ENCODE measurements at places on chromosomes 12 and 14.

DNA sequence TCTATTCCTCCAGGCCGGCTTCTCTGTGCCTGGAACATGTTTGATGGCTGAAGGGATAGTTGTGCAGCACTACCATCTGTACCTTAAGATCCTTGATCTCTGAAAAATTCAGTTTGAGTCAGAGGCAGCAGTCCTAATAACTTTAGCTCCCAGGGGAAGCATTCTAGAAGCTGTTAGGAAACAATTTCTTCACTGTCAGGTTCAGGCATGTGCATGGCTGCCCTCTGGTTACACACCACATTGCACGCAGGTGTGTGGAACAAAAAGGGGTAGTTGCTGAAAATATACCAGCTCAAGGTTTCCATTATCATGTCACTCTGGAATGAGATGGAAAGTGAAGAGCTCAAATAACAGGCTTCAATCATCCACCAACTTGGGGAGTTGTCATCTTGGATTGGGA, 80.1 kb downstream of the CHST11 start:
- DNase-seq = no peak

DNA sequence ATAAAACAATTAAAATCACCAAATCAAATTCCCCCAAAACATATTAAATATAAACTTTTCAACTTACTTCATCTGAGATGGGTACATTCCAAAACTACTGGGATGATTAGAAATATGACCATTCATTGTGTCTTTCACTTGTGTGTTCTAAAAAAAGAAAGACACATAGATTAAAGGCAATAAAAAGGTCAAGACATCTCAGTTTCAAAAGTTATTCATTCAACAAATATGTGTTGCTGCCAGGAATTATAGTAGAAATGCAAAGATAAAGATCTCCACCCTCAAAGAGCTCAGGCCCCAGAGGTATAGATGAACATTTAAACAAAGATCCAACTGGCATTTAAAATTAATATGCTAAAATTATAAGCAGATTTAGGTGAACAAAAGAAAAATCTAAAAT, 106.4 kb downstream of the EPS8 start:
- DNase-seq = no peak

DNA sequence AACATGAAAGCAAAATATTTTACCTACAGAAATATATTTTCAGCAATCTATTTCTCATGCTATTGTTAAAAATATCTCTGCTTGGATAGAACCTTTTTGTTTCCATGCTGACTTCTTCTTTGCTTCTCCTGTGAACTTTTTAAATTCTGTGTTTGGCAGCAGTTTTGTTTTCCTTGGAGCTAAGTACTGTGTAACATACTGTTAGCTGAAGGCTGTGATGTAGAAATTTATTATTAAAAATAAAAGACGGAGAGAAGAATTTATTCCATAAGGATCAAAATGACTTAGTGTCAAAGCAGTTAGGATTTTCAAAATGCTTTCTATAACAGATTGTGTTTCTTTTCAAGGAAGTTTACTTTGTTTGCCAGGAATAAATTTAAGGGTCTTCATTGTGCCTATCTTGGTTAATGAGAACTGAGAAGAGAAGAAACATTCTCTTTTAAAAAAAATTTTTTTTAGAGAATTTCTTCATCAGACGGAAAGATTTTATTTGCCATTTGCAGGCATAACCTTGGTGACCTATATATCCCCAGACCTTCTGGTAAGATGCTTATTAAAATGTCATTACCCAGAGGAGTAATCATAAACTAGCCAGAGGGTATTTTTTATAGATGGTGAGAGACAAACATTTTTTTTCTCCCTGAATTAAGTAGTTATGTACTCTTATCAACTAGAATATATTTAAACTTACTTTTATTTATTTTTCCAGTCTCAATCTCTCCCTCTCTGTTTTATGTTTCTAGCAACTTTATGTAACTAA, 147.1 kb upstream of the SLCO1C1 start:
- no peak for DNase-seq

DNA sequence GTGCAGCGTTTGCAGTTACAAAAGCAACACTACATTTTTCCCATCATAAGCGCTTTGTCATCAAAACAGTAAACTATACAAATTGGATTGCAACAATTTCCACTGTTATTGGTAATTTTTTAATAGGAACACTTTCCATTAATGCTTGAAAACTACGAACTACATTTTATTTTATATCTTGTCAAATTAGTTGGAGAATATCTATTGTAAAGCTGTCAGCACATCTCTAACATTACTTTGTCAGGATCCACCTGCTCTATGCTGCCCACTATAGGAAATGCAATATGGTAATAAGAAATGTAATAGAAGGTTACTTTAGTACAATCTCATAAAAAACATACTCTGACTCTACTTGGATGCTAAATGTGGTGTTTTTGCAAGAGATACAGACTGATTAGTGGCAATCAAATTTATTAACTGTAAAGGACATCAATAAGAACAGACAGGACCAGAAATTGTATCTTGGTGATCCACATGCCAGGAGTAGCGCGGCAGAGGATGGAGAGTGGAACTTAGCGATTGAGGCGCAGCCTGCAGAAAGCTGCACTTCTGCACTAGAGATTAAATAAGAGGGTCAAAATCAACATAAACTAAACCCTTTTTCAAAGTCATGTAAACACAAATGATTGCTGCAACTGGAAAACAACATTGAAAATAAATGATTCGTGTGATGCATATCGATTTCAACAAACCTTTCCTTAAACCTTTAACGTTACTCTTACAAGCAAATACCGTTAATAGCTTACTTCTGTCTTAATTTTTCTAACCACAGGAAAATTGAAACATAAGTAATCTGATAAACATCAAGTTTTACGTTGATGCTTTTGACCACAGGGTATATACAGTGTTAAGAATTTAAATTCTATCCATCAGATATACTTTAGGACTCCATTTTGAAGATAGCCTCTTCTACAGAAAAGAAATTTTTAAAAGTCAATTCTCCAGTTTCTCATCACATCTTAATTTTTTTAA, 3.6 kb upstream of the ARID2 start:
- DNase-seq = no peak

DNA sequence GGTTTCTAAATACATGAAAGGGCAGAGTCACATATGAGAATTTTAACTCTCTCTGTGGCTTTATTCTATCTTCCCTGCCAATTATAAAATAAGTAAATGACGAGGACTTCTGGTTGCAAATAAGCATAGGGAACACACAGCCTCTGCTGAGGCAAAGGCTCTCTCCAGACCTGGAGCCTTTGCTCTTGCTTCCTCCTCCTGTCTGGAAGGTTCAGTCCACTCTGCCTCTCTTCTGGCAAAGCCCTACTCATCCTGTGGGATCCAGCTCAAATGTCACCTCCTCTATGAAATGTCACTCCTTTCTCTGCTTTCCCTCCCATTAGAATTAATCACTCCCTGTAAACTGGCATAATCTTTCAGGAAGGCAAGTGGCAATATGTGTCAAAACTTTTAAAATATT, 41.9 kb downstream of the PKP2 start:
- no peak for DNase-seq

DNA sequence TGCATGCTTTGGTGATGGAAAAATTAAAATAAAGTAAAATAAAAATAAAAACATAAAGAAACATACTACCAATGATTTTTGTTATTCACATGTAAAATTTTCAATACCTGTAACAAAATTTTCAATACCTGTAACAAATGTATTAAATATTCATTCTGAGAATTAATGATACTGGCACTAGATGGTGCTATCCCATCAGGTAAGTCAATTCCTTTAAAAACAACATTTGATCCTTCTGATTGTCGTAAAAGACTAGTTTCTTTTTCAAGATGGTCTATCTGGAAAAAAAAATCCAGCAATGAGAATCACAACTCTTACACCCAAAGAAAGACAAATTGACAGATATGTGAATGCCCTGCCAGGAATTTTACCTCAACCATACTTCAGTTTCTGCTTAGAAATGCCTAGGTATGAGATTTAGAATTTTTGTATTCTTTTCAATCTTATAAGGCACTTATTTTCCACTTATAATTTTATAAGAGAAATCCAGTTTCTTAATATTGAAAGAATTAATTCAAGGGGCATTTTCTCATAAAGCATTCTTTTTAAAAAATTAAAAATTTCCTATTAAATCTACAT, 30.7 kb downstream of the CEP290 start:
- DNase-seq = no peak

DNA sequence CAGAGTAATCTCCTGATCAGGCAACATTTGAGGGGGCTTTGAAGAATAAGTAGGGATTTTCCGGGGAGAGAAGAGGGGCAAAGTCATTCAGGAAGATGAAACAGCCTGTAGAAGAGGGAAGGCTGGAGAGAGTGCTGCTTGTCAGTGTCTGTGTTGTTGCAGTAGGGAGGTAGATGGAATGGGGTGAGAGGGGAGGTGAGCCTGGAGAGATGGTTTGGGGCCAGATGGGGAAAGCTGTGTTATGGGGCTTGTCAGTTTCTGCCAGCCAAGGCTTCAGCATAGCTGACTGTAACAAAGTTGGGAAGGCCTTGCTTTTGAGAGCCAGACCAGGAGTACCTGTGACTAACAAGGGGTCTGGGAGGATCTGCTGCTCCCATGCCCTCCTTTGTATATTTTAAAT, 18.0 kb downstream of the BICD1 start:
- DNase-seq = no peak

DNA sequence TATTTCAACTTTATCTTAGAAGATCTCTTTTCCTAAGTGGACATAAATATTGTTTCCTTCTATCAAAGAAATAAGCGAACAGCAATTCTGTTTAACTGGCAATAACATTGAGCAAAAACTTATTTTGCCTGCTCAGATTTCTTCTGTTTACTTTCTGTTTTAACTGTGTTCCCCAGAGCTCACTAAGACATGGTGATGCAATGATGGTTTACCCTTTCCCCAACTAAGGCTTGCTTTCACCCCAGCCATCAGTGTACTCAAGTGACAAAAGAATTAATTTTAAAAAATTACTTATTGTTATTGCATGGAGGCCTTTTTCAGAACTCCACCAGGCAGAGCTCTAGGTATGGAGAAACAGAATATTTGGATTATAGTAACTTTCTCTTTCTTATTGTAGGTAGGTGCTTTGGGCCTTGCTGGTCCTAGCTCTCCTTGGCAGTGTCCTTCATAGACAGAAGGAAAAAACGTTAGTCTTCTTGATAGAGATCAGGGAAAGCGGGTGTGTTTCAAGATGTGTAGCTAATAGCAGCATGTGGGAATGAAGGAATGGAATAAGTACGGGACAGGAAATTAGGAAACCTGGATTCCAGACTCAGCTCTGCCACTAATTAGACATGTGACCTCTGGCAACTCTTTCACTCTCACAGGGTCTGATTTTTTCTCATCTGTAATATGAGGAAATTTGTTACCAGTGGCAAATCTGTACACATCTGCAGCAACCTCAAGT, 14.6 kb upstream of the DDHD1 start:
- no peak for DNase-seq

DNA sequence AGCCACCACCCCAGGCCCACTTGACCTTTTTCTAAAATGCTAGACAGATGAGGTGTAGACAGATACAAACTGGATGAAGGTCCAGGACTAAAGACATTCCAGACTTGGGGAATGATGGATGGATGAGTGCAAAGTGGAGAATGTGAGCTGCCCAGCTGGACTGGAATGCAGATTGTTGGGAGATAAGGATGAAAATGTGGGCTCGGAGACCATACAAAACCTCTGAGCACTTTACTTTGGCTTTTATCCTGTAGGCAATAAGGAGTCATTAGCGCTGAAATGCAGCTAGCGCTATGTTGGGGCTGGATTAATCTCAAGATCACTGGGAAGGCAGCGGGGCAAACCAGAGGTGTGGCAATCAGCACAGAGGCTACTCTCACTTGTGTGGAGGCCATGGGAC, 64.7 kb upstream of the GNPNAT1 start:
- no peak for DNase-seq

DNA sequence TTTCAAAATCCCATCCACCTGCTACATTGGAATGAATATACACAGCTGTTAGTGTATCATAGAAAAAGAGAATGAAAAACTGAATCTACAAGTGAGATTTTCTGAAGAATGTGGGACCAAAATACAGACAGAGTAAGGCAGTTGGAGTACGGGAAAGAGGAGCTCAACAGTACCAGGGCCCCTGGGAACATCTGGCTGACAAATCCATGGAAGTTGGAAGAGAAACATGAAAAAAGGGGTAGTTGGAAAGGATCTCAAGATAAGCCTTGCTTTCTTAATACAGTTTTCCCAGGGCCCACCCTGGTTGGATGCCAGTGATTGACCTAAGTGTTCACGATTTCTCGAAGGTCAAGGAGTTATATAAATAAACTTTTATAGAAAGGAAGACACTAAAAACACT, 54.0 kb upstream of the SLCO1C1 start:
- no peak for DNase-seq

DNA sequence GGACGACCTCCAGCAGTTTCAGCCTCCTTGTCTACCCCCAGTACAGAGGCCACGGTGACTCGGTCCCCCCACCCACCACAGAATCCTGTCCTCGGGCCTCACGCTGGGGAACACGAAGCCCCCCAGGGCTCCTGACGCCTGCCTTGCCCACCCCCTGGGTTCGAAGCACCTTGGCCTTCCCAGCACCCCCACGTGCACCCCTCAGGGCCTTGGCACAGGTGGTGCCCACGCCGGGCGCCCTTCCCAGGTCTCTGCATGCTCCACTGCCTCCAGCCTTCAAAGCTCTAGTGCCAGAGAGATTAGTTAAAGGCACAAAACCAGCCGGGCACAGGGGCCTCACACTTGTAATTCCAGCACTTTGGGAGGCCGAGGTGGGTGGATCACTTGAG, 61.8 kb downstream of the NOC4L start:
- DNase-seq = no peak

DNA sequence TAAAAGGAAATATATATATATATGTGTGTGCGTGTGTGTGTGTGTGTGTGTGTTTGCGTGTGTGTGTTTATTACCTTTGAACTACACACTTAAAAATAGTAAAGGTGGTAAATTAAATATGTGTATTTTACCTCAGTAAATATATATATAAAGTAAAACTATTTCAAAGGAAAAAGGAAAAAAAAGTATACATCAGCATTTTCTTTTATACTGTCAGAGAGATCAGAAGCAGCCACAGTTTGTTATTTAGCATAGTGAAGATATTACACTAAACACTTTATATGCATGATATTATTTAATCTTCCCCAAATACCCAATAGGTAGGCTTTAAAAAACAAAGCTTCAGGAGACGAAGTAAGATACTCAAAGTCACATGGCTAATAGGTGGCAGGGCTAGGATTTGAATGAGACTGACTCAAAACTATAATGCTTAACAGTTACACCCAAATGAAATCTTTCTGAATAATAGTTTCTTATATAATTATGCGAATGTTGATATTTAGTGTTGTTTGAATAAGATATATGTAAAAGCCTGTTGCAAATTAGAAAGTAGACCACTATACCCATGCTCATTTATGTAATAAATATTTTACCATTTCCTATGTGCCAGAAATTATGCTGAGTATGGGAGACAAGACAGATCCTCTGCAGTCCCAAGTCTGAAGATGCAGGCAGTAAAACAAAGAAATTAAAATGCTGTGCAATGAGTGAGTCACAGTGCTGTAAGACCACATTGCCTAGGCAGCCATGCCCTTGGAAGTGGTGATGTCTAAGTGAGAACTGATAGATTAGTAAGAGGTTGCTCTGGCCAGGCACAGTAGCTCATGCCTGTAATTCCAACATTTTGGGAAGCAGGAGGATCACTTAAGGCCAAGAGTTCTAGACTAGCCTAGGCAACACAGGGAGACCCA, 66.1 kb downstream of the PDZRN4 start:
- DNase-seq = no peak

Data from stimulated activated CD8-positive, alpha-beta memory T cell treated with anti-CD3 and anti-CD28 coated beads, Interleukin-4, amount 100 ng/mL, for 4 hours (primary cell).